ENCODE measurements at places on chromosomes 1 and 21. TPM values are rescaled to one million over a fixed set of nuclear protein-coding genes. Genes with fewer than 3 reads are reported as not detected.
A peak's percentile ranks its signal among the peaks of the same experiment; 100 is the strongest.

GRCh38 chr21:17351766-17352165, 161.1 kb upstream of the CXADR start:
- DNase-seq, result no peak

- DNase-seq, result no peak
These were observed 201.6 kb downstream of the PTPRU start for GRCh38 chr1:29437946-29438345.

Gene GLMN
- 14.9 TPM for total RNA-seq

Gene TDRD10
- total RNA-seq, result 27.8 TPM

DNA sequence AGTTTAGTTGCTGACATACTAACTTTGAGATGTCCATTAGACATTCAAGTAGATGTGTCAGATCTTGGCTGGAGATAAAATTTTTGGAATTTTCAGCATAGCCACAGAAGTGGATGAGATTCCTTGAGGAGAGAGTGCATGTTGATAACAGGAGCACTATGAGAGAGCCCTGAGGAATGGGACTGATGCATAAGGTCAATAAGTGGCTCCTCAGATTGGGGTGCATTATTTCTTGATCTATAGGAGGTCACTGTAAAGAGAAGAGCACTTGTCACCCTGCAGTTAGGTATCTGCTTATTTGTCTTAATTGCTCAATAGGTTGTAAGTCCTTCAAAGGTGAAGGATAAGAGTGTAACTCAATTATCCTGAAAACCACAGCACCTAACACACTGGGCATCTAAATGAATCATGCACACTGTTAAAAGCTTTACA, 52.0 kb upstream of the TACSTD2 start:
- DNase-seq, result no peak

GRCh38 chr1:228988664-228989063, 253.4 kb downstream of the RHOU start:
- DNase-seq, result no peak

GRCh38 chr21:26124421-26124833, 46.1 kb downstream of the APP start:
- no peak for DNase-seq

Gene SPRR2F
- total RNA-seq, result not detected

- no peak for DNase-seq
These were observed 13.4 kb upstream of the UAP1 start for GRCh38 chr1:162548170-162548569.

Gene OR2L13
- not detected for total RNA-seq

GRCh38 chr1:10210841-10211804, 753 bp downstream of the KIF1B start:
- peak; percentile 54 for DNase-seq

DNA sequence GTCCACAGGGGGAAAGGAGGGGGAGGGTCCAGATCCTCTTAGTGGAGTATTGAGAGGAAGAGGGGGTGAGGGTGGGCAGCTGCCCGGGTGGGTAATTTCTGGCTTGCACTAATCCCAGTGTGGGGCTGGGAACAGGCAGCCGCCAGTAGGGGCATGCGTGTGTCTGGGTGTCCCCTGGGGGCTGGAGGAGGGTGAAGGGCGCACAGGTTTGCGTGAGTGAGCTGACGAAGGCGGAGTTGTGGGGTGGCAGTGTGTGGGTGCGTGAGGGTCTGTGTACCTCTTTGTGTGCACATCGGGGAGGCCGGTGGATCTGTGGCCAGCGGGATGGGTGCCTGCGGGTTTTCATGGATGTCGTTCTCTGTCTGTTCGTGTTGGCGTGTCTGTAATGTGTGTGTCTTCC, 97.3 kb downstream of the PAX7 start:
- DNase-seq, result no peak

DNA sequence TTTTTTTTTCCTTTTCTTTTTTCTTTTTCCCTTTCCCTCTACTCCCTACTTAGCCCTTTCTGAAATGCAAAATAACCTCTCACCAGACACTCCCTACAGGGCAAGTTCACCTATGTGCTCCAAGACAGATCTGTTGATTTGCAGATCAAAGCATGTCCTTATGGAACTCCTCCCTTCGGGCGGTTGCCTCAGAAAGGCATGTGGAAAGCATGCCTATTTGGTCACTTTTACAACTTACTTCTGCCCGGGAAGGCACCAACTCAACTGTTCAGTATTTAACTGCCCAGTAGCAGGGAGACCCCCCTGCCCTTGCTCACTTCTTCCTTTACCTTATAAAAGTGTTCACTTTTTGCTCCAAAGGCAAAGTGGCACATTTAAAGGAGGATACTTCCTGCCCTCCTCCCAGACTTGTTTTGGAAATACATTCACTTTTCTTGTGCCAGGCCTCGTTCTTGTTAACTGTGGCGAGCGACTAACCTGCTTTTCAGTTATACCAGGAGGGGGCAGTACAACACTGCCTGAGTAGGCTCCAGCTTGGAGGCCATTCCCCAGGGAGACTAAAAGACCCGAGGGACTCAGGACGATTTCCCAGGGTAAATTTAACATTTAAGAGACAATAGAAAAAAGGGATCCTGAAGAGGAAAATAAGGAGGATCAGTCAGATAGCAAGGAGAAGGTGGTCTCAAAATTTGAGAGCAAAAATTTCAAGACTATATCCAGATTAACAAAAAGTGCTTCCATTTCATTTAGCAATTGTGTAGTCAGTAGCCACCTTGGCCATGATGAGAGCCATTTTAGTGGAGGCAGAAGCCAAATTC, 12.3 kb upstream of the SLAMF7 start:
- DNase-seq, result peak; percentile 63

Gene ABCG1
- 48.9 TPM for total RNA-seq

DNA sequence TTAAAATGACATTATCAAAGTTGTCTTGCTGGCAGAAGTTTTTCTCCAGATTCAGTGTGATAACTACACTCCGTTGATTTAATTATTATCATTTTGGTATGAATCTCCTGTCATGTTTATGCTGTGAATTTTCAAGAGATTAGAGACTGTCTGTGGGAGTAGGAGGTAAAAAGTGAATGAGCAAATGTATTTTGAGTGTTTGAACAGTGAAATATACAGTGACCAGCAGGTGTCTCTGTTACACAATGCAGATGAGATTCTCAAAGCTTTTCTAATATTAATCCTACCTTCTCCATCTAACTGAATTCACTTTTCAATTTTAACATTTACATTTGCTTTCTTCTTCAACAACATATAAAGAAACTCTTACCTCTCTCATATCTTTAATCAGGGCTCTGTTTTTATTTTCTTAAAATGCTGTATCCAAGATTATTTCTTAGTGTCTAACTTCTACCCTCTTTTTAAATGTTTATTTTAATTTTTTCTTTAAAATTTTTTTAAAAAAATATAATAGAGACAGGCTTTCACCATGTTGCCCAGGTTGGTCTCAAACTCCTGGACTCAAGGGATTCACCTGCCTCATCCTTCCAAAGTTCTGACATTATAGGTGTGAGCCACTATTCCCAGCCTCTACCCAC, 20.9 kb upstream of the HSPA13 start:
- no peak for DNase-seq

DNA sequence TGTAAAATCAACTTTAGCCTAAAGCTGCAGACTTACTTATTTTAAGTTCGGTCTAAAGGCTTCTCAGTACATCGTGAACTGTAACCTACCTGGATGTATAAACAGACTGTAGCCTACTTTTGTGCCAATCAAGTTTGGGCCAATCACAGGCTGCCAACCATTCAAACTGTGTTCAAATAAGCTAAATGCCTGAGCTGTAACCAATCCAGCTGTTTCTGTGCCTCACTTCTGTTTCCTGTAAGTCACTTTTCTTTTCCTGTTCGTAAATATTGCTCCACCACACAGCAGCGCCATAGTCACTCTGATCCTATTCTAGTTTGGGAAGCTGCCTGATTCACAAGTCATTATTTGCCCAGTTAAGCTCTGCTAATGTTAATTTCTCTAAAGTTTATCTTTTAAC, 37.5 kb upstream of the SLAMF9 start:
- no peak for DNase-seq

DNA sequence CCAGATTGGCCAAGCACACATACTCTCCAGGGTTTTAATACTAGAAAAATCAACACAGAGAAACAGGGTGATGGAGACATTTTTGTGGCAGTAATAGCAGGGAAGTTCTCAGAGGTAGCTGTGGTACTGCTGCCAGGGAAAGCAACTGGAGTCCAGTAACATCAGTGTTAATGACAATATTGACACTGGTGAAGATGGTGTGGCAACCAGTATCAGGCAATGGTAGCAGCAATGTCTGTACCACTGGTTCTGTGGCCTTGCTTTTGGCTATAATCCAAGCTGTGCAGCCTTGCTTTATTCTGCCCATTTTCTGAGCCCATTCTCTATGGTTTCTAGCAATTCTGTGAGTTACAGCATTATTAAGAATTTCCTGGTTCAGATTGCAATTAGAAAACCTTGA, 1.6 kb upstream of the SNX7 start:
- no peak for DNase-seq

DNA sequence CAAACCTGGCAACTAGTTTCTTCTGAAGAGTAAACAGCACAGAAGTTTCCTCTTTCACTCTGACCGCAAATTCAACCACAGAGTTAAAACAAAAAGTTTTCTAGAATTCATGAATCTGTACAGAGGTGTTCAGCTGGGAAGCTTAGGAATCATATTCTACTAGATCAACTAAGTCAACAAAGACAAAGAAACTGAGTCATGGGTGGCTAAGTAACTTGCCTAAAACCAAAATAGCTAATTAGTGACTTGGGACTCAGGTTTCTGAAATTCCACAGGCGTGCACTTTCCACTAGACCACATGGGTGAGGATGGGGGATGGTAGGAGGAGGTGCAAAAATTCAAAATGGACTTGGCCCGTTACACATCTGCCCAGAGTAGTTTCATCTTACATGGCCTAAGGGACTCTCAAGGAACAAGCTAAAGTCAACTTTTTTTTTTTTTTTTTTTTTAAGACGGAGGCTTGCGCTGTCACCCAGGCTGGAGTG, 25.8 kb downstream of the PTPN14 start:
- no peak for DNase-seq

DNA sequence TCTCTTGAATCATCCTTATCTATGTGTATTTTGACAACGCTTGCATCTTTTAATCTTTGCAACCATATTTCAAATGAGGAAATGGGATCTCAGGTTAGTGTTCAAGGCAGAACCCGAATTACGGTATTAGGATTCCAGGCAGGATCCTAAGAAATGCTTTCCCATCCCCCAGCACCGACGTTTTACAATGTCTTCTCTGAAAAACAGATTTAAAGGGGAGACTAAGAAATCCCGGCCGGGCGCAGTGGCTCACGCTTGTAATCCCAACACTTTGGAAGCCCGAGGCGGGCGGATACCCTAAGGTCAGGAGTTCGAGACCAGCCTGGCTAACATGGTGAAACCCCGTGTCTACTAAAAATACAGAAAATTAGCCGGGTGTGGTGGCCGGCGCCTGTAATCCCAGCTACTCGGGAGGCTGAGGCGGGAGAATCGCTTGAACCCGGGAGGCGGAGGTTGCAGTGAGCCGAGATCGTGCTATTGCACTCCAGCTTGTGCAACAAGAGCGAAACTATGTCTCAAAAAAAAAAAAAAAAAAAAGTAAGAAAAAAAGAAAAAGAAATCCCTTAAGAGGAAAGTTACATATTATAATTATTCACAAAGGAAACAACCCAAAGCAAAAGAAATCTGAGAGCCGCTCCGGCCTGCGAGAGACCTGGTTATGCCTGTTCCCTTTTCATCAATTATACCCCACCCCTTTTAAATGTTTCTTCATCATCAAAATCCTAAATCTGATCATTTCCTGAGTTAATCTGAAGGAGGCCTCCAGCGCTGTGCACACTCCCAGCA, 801 bp upstream of the GORAB start:
- DNase-seq, result no peak

Gene VANGL2
- total RNA-seq, result 79.8 TPM

DNA sequence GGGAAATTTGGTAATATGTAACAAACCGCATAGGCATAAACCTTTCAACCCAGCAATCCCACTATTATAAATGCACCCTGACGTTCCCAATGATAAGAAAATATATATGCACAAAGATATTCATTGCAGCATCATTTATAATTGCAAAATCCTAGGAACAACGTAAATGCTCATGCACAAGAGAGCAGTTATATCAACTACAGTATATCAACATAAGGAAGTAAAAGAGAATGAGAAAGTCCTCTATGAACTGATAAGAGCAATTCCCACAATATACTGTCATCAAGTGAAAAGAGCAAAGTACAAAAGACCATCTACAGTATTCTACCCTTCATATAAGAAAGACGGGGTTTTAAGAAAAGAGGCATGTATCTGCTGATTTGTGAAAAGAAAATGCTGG, 229.9 kb downstream of the SLC45A1 start:
- DNase-seq, result no peak

Gene DPT
- not detected for total RNA-seq

DNA sequence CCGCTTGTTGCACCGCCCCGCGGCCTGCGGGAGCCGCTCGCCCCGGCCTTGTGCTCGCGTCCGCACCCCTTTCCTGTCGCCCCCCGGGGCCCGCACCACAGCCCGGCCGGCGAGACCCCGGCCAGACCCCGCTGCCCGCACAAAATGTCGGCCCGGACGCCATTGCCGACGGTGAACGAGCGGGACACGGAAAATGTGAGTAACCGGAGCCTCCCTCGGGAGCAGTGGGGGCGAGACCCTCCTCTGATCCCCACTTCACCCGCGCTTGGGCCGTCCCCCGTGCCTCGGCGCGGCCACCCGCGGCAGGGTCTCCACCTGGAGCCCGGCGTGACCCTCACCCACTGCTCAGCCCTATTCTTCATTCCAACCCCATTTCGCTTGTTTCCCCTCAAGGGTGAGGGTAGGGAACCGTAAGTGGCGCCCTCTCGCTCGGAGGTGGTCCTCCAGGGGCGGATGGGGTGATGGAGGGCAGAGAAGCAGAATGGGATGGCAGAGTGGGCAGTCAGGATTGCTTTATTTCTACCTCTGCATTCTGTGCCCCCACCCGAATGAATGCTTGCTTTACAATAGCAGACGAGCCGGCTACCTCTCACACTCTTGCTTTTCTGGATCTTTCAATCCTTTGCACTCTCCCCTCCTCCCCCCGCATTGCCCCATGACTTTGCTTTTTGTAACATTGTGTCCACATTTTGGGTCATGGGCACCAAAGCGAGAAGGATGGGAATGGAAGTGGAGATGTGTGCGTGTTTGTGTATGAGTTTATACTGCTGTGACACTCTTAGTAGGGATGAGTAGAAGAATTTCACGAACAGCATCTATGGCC, 954 bp downstream of the MARK1 start:
- DNase-seq, result peak; percentile 38

Gene CFHR5
- total RNA-seq, result not detected
